ENCODE measurements at places on chromosomes 12 and 14.

- no peak for DNase-seq
Observed at GRCh38 chr14:68880581-68881105, 87.8 kb upstream of the ZFP36L1 start.

- DNase-seq = no peak
Observed at GRCh38 chr14:95564060-95564459, 29.2 kb downstream of the GLRX5 start.

- no peak for DNase-seq
Observed at GRCh38 chr14:36666416-36667206, 5.0 kb downstream of the PAX9 start.

- DNase-seq = no peak
Observed at GRCh38 chr12:130114952-130115351, 47.3 kb upstream of the FZD10 start.

GRCh38 chr14:104658325-104658712 lies 31.1 kb upstream of the INF2 start:
- DNase-seq = no peak

GRCh38 chr14:100616854-100617409 lies 29.7 kb upstream of the BEGAIN start:
- DNase-seq = no peak

GRCh38 chr12:45660330-45660729 lies 69.2 kb upstream of the ARID2 start:
- DNase-seq = no peak

- no peak for DNase-seq
Observed at GRCh38 chr12:94972795-94973194, 30.7 kb downstream of the NDUFA12 start.

DNA sequence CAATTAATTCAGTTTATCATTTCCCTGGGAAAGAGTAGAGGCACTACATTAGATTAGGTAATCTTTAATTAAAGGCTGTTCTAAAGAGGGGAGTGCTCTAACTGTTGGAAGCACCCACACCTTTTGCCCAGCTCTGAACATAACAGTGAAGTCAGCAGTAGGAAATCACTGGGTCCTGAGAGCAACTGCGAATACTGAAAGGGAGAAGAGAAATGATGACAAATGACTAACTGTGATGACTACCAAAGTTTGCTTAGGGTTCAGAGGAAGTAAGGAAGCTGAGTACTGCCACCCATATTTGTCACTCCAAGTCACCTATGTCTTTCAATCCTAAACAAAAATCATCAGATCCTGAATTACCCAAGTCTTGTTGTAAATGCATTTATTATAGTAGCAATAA lies 140.6 kb downstream of the EPS8 start:
- no peak for DNase-seq

GRCh38 chr12:46530373-46531056 lies 157.9 kb upstream of the SLC38A2 start:
- DNase-seq = no peak

GRCh38 chr12:126051611-126052107 lies 986.4 kb downstream of the AACS start:
- no peak for DNase-seq

GRCh38 chr12:123468786-123469185 lies 10.8 kb downstream of the SNRNP35 start:
- no peak for DNase-seq

- no peak for DNase-seq
Observed at GRCh38 chr12:112430929-112431328, 12.2 kb downstream of the PTPN11 start.

GRCh38 chr12:71772735-71773134 lies 18.1 kb downstream of the RAB21 start:
- no peak for DNase-seq

- DNase-seq = no peak
Observed at GRCh38 chr12:114623737-114624136, 60.2 kb downstream of the TBX3 start.

- peak; percentile 50 for DNase-seq
Observed at GRCh38 chr12:65278576-65279368, at the start of gene MSRB3. MSRB3 (plus strand) TSS chr12:65278683; CDS start chr12:65308580, 29,897 bp downstream.

- DNase-seq = no peak
Observed at GRCh38 chr12:89024580-89024979, 327.7 kb downstream of the DUSP6 start.

GRCh38 chr14:70096866-70097265 lies 91.9 kb downstream of the SLC8A3 start:
- DNase-seq = no peak

DNA sequence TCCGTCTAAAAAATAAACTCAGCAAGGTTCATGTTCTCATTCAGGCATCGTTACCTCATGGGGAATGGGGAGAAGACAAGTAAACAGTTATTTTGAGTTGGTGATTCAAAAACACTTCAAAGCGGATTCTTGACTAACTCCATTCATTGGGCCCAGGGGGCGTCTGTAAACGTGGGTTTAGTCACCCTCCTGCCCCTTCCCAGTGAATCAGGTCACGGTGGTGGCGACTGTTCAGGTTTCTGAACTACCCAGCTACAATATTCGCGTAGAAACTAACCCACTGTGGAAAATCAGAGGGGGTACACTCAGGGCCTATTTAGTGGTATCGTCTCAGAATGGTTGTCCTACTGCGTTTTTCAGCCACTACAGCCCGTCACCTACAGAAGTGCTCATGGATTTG lies 15.2 kb downstream of the OR6S1 start:
- no peak for DNase-seq

- no peak for DNase-seq
Observed at GRCh38 chr14:51121096-51121495, 26.2 kb upstream of the TRIM9 start.

DNA sequence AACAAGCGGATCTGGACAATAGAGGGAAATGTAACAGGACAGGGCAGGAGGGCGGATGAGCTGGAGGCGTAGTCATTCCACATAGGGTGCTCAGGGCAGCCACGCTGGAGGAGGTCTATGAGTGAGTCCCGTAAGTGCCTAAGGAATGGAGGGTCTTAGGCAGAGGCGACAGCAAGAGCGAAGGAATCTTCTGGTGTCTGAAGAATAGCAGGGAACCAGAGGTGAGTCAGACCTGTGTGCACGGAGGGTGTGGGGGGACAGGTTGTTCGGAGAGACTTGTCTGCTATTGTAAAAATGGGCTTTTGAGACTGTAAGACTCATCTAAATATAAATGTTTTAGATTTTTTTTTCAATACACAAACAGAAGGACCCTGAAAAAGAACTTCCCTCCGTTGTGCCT lies 70.6 kb downstream of the SETD3 start:
- no peak for DNase-seq

DNA sequence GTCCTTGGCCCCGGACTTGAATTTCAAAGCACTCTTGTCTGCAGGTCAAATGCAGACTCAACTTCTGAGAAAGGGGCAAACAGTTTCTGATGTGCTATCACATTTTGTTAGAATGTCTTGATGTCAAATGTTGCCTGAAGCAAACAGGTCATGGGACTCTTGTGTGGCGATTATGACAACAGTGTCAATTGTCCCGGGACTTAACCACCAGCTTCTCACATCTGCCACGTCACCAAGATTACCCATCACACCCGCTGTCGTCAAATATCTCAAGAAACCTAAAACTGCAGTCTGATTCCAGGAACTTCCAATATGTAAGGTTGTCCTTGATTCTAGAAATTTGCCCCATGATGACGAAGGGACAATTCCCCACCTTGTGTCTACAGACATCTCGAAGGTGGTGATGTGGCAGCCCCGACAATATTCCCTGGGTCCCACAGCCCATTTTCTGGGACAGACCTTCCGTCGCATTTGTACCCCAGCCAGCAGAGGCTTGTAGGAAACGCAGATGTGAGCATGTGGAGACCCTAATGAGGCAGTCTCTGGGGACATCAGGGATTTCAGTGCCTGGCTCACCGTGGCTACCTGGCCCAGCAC lies 21.3 kb downstream of the LRTM2 start:
- DNase-seq = no peak

- no peak for DNase-seq
Observed at GRCh38 chr12:117551665-117552064, 190.2 kb upstream of the NOS1 start.

DNA sequence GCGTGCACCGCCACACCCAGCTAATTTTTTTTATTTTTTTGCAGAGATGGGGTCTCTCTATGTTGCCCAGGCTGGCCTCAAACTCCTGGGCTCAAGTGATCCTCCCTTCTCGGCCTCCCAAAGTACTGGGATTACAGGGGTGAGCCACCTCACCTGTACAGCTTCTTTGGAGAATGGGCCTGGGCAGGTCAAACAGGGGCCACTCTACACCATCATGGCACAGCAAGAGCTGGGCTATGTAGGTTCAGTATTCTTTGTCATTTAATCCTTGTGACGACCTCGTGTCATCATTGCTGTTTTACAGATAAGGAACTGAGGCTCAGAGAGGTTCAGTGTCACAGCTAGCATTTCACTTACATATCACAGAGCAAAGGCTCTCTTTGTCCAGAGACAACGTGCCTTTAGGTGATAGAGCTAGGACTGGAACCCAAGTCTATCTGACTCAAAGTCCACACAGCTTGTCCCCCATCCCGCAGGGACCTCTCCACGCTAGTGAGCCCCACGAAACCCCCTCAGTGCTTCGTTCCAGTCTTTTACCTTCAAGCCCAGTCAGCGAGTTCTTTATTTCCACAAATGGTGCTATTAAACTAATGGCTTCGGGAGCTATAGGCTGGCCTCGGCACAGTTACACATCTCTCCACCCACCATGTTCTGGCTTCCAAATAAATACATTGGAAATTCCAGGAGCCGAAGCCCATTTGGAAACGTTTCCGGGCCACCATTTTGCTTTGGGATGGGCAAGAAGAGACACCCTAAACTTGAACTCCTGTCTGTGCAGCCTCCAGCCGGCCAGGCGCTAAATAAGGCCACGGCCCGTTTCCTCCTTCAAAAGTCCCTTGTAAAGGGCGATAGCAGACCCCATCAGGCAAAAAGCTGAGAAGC lies 660 bp upstream of the MAP1LC3B2 start:
- DNase-seq = no peak

DNA sequence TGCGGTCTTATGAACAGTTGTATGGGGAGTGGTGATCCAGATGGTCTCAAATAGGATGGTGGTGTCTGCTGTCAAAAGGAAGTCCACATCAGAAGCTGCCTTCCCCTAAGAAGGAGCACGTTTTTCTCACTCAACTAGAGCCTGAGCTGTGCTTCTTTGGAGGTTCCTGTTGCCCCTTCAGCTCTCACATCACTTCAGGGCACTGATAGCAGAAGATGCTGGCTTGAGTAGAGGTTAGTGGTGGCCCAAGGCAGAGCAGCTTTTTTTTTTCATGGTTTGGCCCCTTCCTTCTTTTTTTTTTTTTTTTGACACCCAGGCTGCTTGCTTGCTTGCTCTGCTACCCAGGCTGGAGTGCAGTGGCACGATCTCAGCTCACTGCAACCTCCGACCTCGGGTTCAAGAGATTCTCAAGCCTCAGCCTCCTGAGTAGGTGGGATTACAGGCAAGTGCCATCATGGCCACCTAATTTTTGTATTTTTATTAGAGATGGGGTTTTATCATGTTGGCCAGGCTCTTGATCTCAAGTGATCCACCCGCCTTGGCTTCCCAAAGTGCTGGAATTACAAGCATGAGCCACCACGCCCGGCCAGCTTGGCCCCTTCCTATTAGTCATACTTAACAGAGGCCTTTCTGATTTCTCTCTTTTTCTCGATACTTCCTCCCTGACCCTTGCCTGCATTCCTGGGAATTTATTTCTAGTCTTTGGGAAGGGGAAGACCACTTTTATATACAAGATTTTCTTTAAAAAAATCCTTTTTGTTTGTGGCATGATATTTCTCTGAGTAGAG lies 31.6 kb downstream of the KLRD1 start:
- no peak for DNase-seq

DNA sequence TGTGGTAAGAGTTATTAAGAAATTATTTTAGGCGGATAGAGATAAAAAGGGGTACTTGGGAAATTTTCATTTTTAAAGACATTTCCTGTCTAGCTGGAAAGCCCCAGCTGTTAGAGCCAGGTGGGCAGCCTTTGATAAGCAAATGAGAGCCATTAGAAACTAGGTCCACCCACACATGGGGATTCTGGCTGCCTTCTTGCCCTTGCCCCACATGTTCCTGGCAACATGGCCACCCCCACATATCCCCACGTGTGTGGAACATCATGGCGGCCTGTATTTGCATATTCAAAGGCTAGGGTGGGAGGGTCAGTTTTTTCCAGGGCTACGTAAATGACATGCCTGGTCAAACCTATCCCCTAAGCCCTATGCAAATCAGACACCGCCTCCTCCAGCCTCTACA lies 1382.1 kb downstream of the AACS start:
- DNase-seq = no peak

GRCh38 chr12:62632411-62632918 lies 165.8 kb downstream of the MON2 start:
- no peak for DNase-seq

- DNase-seq = no peak
Observed at GRCh38 chr14:50676814-50677516, 8.9 kb upstream of the SAV1 start.

DNA sequence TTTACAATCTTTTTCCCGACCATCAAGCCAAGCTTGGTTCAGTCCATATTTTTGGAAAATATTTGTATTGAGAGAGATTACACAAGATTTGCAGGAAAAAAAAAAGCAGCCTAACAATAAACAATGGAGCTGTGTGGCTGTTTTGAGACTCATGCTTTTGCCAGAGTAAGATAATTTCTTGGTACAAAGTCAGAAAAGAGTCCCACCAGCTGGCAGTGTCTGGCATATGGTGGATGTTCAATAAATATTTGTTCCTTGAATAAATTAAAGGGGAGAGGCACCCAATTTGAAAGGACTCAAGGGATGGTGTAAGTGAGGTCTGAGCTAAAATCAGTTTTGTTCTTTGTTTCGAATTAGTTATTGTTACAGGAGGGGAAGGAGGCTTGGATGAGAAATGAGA lies 78.1 kb upstream of the RPH3A start:
- DNase-seq = no peak

GRCh38 chr12:120290609-120291305 lies 946 bp downstream of the RNU4-2 start:
- no peak for DNase-seq

DNA sequence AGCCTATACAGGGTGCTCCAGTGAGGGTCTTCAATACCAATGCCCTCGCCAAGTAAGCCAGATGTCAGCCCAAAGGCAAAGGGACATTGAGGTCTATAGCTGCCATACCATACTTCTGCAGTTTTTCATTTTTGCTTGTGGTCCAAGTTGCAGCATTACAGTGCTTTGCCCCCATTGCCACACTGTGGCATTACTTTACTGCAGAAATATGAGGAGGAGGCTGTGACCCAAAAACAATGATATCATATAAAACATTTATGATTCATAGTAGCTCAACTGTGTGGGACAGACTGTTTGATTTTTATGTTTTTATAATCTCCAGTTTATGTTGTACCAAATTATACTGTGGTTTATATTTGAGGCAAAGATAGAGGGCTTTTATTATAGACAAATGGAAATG lies 64.1 kb downstream of the KIAA0586 start:
- DNase-seq = no peak

- no peak for DNase-seq
Observed at GRCh38 chr14:99595034-99595433, 9.0 kb downstream of the CCDC85C start.

GRCh38 chr14:20454516-20455354 lies at the start of the genes APEX1 and OSGEP:
APEX1 (plus strand) TSS chr14:20455226; CDS start chr14:20455646, 420 bp downstream.
OSGEP (minus strand) TSS chr14:20454812; CDS start chr14:20454683, 129 bp downstream.
- peak; percentile 96 for DNase-seq

- no peak for DNase-seq
Observed at GRCh38 chr14:61527325-61528100, 167.8 kb upstream of the HIF1A start.

- no peak for DNase-seq
Observed at GRCh38 chr14:53723221-53723620, 233.4 kb downstream of the BMP4 start.
